A549 treated with Hydrocortisone at 1 μM for 4 hours (cell line): ENCODE measurements at places on chromosomes 12 and 14. TPM values are rescaled to one million over a fixed set of nuclear protein-coding genes. Genes with fewer than 3 reads are reported as not detected.

EEF1AKMT3 gene
- 4.0 to 6.5 TPM (median 5.0 TPM) in 5 replicates for total RNA-seq

KLRC2 gene
- 1.4 to 2.2 TPM (median 1.7 TPM) in 5 replicates for total RNA-seq

KRT82 gene
- total RNA-seq = not detected in 5 replicates

SRP54 gene
- total RNA-seq = 56.4 to 72.8 TPM (median 57.8 TPM) in 5 replicates

CLEC2A gene
- not detected in 5 replicates for total RNA-seq

PNN gene
- 36.1 to 57.2 TPM (median 42.9 TPM) in 5 replicates for total RNA-seq

KRT2 gene
- not detected in 5 replicates for total RNA-seq

COCH gene
- 21.3 to 28.0 TPM (median 25.2 TPM) in 5 replicates for total RNA-seq

SLC17A8 gene
- total RNA-seq = 0.12 TPM in 1 of 5 replicates, not detected in the others

AQP6 gene
- 0.13 TPM in 1 of 5 replicates, not detected in the others for total RNA-seq

STX2 gene
- 19.6 to 30.2 TPM (median 25.7 TPM) in 5 replicates for total RNA-seq

PKP2 gene
- 6.5 to 8.1 TPM (median 7.8 TPM) in 5 replicates for total RNA-seq

GPR162 gene
- 0.28 to 0.51 TPM (median 0.38 TPM) in 5 replicates for total RNA-seq

A2ML1 gene
- not detected in 5 replicates for total RNA-seq

HOXC11 gene
- total RNA-seq = 0.73 to 0.98 TPM (median 0.91 TPM) in 5 replicates

SLC24A4 gene
- total RNA-seq = 0.06 to 0.22 TPM (median 0.20 TPM) in 5 replicates
